Midbrain (tissue), 1 donor: ENCODE measurements at places on chromosomes 7 and 10.

- no peak for DNase-seq
Observed at GRCh38 chr10:88791924-88792323, 10.6 kb upstream of the LIPM start.

DNA sequence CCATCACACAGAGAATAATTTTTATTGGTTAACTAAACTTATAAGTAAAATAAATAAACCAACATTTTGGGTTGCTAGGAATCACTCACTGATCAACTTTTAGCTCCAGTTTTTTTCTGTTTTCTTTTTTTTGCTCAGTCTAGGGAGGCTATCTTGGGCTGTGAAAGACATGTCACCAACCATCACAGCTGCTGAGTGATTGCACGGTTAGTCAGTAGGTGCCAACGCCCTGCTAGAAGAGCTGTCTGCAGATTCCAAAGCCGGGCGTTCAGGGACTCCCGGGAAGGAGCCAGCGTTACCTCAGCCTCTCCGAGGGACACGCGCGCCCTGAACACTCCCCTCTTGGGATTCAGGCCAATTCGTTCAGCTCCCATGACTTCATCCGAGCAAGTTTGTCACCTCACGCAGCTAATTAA, 604 bp upstream of the STAM start:
- no peak for DNase-seq

DNA sequence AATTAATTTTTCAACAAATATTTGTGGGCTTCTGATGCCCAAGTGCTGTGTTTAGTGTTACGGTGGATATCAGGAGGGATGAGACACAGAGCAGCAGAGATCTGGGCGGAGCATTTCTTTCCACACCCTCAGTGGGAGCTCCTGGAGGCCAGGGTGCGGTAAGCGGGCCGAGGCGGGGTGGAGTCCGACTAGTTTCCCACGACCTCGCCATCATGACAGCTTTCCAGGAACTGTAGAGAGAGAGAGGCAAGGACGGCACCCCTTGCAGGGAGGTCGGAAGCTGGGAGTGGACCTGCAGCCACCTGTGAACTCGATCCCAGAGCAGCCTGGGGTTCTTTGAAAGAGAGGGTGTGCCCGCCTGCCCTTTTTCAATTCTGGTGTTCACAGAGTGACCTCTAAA, 128.2 kb downstream of the ACTR3B start:
- DNase-seq = no peak

DNA sequence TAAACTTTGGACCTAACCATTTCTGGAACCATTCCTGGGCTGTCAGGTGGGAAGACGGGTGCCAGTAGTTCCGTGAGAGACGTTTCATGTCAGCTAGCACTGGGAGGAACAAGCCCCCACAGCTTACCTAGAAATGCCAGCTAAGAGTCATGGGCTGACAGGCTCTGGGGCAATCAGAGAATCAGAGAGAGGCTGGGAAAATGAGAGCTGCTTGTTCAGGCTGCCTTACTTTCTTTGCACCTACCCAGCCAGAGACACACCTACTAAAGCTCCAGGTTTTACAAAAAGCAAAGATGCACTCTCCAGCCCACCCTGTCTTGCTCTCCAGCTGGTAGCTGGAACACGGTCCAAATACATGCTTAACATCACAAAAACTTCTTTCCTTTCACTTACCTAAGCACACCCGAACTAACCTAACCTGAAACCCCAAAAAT, 688 bp downstream of the PTN start:
- peak; percentile 51 for DNase-seq

DNA sequence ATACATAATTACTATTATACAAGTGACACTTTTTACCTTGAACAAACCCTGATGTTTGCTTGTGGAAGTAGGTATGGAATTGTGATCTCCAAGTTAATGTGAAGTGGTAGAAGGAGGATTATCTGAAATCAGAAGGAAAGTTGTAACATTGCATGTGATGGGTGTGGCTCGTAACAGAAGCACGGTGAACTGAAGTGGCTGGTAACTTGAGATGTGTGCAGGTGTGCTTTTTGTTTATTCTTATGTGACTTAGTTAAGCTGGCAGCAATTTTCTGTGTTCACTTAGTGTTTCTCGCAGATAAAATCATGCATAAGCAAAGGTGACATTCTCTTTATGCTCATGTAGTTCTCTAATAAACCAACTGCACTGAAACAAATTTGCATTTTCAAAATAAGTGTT, 82.3 kb downstream of the ZEB1 start:
- no peak for DNase-seq

- DNase-seq = no peak
Observed at GRCh38 chr10:21399392-21400035, 126.0 kb downstream of the SKIDA1 start.

DNA sequence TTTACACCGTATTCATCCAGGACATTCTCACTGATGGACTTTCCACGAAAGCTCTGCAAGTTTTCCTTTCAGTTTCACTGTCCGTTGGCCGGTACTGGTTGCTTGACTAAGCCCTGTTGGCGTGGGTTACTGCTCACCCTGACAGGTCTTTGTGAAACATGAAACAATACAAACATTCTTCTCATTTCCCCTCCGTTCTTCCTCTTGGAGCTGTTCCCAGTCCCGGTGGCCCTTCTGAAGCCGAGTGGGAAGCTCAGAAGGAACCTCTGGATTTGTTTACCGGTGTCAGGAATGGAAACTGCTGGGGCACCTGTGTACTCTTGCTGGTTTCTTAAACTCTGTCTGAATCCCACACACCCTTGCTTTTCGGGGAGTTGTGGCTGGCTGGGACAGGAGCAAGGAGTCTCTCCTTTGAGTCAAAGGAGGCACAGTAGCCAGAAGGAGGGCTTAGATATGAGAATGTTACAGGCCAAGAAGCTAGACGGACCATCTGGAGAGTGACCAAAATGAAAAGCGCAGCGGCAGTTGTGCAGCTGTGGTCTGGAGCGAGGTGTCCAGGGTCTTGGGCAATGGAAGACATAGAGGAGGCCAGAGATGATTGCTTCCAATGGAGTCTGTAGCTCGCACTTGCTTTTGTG, 45.7 kb downstream of the LYZL2 start:
- DNase-seq = peak; percentile 9
